Stimulated activated CD4-positive, alpha-beta T cell treated with anti-CD3 and anti-CD28 coated beads, Interleukin-15, amount 100 ng/mL, for 24 hours (primary cell): ENCODE measurements at places on chromosomes 3 and 15.

DNA sequence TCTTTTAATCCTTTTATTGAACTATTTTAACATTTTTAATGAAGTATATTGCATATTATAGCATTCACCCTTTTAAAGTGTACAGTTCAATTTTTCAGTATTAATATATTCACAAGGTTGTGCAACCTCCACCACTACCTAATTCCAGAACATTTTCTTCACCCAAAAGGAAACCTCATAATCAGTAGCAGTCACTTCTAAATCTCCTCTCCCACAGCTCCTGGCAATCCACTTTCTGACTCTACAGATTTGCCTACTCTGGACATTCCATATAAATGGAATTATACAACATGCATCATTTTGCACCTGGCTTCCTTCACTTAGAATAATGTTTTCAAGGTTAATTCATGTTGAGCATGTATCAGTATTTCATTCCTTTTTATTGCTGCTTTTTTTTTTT lies 55.0 kb upstream of the HRH1 start:
- DNase-seq, result no peak

DNA sequence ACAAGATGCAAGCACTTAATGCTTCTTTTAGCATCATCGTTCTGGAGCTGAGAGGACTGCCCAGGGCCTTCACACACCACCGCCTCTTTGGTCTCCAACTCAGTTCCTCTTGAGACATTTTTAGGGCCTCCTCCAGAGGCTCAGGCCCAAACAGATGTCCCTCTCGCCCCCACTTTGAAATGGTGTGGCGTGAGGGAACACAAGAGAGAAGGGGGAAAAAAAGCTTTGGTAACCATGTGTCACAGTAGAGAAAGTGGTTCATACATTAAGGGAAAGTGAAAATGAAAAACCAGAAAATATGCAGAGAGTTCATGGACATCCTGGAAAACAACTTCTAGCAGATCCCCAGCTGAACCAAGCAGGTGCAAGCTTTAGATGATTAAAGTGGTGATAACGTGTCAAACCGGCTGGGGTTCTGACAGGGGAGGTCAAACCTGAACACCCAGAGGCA lies 33.1 kb upstream of the FOXP1 start:
- DNase-seq, result peak; percentile 5

DNA sequence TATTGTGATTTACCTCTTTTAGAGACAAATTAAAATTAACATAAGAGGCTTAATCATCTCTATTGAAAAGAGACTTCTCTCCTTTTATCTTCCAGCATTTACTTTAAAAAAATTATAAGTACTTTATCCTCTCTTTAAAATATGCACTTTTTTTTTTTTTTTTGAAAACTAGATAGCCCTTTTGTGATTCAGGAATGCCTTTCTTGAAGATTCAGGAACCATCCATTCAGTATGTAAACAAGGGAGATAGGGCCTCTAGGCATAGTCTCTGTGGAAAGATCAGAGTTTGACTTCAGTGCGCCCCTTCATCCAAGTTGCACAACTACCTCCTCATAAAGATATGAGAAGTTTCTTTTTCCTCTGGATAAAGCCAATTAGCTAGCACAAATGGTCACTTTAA lies 1163.7 kb downstream of the SI start:
- no peak for DNase-seq

- DNase-seq, result peak; percentile 56
Measured at GRCh38 chr3:71428841-71429596, 154.5 kb downstream of the FOXP1 start.

GRCh38 chr15:40354408-40355171 lies 3.4 kb upstream of the DISP2 start:
- DNase-seq, result no peak

DNA sequence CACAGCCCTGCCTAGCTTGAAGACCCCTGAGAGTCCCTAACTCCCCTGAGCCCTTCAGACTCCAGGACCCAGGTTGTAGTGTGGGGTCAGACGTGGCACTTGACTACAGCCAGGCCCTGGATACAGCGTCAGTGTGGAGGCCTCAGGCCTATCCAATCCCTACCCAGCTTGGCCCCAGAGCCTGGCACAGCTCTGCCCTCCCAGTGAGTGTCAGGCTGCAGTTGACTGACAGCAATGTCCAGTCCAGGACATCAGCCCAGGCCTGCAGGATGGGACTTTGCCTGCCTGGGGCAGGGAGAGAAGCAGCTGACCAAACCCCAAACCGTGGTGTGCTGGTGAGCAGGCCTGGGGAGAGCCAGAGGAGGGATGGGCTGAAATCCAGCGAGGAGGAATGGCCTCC lies 27.3 kb downstream of the KLF13 start:
- no peak for DNase-seq

DNA sequence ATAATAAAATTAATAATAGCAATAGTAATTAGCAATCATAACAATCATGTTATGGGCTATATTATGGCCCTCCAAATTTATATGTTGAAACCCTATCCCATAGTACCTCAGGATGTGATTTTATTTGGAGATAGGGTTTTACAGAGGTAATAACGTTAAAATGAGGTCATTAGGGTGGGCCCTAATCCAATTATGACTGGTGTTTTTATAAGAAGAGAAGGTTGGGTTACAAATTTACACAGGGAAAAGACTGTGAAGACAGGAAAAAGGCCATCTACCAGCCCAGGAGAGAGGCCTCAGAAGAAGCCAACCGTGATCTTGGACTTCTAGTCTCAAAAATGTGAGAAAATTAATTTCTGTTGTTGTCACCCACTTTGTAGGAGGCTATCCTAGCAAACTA lies 353.1 kb downstream of the CHL1 start:
- DNase-seq, result no peak

- DNase-seq, result peak; percentile 67
Measured at GRCh38 chr15:80710635-80711554, 15.8 kb downstream of the ABHD17C start.

DNA sequence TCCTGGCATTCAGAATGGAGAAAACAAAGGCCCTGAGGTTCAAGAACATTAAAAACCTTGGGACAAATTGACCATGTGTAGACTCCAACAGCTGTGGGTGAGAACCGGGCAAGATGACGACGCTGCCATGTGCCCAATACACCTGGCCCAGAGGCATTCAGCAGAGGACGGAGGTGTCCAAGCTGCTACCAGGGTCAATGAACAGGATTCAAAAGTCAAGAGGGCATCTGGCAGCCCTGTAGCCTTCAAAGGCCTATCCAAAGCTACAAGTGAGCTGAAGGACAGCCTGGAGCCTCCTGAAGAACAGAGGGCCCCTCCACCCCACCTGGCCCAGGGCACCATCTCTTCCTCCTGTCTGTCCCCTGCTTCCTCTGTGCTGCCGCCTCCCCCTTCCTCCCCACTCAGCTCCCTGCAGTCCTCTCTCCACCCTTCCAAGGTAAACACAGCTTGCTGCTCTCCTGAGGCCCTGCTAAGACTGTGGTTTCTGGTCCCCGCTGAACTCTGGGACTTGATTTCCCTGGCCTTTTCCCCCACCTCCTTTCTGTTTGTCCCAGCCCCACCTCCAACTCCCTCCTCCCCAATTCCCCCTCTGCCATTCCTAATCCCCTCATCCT lies 57.5 kb downstream of the HMCES start:
- DNase-seq, result no peak

- DNase-seq, result no peak
Measured at GRCh38 chr3:58047826-58048225, 39.6 kb downstream of the FLNB start.

DNA sequence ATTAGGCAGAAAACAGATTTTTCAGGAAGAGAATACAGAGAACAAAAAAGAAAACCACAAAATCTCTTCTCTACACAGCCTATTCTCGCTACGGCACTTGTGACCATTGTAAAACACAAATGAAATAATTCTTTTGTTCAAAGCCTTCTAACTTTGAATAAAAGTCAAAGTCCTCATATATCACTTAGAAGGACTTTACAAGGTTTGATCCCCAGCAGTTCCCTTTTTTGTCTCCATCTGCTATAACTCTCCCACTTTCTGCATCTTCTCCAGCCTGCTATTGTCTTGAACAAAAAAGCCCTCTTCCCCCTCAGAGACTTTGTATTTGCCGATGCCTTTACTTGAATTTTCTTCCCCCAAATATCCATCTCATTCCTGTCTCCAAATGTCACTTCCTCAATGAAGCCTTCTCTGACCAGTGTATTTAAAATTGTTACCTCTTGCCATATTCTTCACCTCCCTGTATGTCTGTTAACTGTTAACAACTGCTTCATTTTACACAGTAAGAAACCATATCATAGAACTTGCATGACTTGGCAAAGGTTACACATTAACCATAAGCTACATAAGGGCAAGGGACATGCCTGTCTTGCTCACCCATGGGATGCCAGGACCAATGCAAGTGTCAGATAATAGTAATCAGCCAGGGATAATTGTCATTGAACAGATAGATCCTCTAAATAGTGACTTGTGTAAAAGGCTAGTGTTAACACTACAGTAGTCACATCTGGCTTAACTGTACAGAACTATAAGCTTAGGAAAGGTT lies 122.4 kb downstream of the CBLB start:
- DNase-seq, result no peak

DNA sequence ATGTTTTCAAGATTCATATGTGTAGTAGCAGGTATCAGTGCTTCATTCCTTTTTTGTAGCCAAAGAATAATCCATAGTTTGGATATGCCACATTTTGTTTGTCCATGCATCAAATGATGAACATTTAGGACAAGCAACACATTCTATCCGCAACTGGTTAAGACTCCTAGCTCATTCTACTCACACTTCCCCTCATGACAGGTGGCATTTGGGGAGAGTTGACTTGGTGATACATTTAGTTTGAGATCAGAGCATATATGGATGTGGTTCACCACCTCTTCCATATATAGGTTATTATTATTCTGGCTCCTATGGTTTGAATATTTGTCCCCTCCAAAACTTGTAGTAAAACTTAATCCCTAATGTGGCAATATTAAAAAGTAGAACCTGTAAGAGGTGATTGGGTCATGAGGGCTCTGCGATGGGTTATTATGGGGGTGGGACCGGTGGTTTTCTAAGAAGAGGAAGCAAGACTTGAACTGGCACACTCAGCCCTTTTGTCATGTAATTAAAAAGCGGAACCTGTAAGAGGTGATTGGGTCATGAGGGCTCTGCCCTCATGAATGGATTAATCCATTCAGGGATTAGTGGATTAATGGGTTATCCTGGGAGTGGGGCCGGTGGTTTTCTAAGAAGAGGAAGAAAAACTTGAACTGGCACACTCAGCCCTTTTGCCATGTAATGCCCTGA lies 75.3 kb upstream of the HRH1 start:
- DNase-seq, result no peak

GRCh38 chr3:104909721-104910120 lies 457.0 kb upstream of the ALCAM start:
- no peak for DNase-seq

- no peak for DNase-seq
Measured at GRCh38 chr3:8954938-8955763, 8.1 kb downstream of the RAD18 start.

DNA sequence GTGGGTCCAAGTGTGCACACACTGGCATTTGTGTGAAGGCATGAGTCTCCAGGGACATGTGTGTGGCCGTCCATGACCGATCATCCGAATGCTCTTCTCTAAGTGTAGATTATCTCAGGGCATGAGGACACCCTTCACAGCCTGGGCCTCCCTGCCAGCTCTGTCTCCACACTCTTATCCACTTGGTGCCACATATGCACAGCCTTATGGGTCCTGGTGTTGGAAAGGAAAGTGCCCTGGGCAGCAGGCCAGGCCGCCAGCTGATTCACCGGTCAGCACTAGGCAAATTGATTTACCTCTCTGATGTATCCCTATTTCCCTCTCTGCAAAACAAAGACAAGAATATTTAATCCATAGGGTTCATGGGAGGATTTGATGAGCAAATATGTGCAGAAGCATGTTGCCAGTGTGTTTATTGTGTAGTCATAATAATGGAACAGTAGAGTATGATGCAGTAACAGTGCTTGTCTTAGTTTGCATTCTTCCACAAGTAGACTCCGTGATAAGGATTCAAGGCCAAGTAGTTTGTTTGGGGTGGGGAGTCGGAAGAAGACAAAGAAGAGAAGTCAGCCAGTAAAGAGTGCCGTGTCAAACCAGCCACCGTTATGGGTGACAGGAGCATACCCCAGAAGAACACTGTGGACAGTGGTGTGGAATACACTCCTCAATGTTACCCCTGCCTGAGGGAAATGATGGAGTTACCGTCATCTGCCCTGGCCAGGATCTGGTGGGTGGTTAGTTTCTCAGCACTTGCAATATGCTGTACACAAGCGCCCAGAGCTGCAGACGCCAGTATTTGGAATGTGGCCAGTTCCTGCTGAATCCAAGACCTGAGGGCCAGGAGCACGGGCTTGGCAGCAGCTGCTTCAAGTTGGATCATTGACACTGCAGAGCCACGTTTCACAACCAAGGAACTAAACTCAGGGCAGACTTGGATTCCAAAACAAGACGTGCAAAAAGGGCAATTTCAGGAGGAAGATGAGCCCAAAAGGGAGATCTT lies 85.1 kb downstream of the MTHFS start:
- DNase-seq, result no peak

GRCh38 chr3:161101609-161102008 lies 3.5 kb downstream of the B3GALNT1 start:
- no peak for DNase-seq

GRCh38 chr3:22691856-22692628 lies 511.1 kb upstream of the UBE2E2 start:
- DNase-seq, result no peak

GRCh38 chr3:149004622-149005021 lies 13.3 kb downstream of the GYG1 start:
- no peak for DNase-seq

GRCh38 chr3:116833202-116833601 lies 123.6 kb downstream of the TUSC7 start:
- DNase-seq, result no peak

GRCh38 chr15:31060429-31061140 lies 40.9 kb downstream of the TRPM1 start:
- no peak for DNase-seq

GRCh38 chr3:153619268-153619667 lies 457.2 kb downstream of the RAP2B start:
- no peak for DNase-seq

DNA sequence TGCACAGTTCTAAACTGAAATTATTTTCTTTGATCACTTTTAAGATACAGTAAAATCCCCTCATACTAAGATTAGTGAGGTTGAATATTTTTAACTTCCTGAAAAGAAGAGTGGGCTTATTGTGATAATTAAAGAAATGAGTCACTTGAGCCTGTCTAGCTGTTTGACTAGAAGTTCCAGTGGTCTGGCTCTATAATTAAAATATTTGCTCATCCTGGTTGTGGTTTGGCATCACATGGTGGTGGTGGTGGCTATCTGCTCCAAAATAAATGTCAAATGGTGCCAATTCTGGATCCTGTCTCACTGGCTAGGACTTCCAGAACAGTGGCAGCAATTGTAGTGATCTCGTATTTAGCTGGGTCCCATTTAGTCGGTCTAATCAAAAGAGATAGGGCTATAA lies 8.6 kb upstream of the TEX9 start:
- no peak for DNase-seq

- no peak for DNase-seq
Measured at GRCh38 chr15:53378096-53378800, 381.2 kb downstream of the WDR72 start.

- no peak for DNase-seq
Measured at GRCh38 chr3:23209747-23210487, 6.8 kb downstream of the UBE2E2 start.

DNA sequence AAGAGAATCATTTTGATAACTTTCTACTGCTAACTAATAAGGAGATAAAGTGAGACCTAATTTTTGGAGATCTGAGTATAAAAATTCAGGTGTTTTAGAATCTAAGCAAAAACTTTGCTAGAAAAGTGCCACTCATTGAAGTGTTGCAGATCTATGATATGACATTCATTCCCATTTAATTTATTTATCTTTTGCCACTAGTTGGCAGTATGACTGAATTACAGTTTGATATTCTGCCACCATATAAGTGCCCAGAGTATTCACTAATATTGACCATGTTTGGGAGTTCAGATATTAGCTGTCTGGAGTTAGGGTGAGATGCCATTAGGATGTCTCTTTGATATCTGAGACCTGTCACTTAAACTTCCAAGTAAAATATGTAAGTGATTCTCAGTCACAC lies 251.3 kb upstream of the GBE1 start:
- no peak for DNase-seq
